Coronary artery (tissue), 2 donors: ENCODE measurements at places on chromosomes 1 and 21.

DNA sequence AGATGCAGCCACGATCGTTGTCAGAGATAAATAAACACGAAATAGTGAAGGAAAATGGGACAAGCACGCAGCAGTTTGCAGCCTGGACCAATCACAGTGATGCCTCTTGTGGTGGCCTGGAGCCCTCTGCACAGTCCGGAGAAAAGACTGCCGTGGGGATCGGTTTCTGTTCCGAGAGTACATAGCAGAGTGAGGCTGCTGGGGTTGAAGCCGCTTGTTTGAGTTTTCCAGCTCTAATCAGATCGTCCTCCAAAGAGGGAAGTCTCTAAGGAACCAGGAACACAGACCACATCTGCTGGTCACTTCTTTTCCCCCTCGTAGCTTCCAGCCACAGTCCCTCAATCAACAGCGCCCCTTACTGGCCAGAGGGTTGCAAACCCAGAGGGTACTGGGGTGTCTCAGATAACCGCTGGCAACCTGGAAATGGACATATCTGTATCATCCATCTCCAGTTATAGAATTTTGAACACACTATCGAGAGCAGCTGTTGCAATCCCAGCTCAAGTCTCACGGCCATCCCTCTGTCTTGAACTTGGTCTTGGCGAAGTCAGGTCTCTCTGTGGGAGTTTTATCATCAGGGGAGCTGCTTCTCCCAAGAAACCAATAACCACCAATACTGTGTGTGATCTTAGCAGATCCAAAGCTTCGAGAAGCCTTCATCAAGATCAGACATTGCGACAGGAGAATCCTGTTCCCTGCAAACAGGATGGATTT, 57.4 kb downstream of the OLIG1 start:
- DNase-seq: no peak

DNA sequence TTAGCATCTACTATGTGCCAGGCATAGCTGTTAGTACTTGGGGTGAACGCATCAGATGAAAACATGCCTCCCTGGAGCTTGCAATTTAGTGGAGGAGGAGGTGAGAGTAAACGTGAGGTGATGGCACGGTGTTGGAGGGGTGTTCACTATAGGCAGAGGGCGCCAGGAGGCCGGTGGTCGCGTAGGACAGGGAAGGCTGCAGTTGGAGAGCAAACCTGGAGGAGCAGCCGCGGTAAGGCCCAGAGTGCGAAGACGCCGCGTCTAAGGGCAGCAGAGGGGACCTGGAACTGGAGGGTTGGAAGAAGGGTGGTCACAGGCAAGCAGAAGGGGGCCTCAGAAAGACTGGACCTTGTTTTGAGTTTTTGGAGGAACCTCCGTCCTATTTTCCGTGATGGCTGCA, 30.2 kb upstream of the TRIM17 start:
- no peak for DNase-seq

GRCh38 chr1:84143796-84144565, at the start of gene PRKACB:
PRKACB (plus strand) TSS chr1:84144271; CDS start chr1:84144362, 91 bp downstream.
- no peak for DNase-seq

GRCh38 chr1:1325288-1326074, 879 bp downstream of the CPTP start:
- no peak for DNase-seq

DNA sequence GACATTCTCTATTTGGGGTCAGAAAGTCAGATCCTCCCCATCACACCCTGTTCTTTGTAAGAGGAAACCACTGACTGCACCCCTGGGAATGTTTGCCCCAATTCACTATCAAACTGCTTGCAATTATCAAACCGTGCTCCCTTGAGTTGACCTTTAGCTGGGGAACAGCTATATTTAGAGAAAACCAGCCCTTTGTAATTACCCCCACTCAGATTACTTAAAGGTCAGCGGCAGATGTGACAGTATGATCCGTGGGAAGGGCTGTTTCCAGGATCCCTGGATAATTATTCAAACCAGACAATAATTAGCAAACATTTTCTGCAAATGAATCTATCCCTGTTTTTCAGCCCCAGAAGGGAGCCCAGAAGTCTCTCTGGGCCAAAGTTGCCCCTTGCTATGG, 242.7 kb downstream of the RRAGC start:
- DNase-seq: no peak
